Transverse colon (tissue), 4 donors: ENCODE measurements at places on chromosomes 5 and 9.

DNA sequence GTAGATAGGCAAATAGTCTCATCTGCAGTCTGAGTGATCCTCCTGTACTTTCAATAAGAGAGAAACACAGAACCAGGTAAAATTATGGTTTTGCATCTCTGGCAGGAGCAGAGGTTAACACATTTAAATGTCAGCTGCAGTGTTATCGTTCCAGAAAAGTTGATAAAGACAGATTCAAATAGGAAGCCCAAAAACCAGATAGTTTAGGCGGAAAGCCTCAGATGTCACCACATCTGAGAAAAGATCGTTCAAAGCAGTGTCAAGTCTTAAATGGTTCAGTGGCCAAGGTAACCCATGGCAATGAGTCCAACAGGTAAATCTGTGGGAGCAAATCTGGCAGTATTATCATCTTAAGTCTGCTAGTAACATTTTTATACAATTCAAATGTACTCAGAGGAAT, 542.1 kb upstream of the MEF2C start:
- H3K4me1 ChIP-seq, result no peaks in the 10 kb centered on the region
- H3K4me3 ChIP-seq, result no peak overlapping the region

DNA sequence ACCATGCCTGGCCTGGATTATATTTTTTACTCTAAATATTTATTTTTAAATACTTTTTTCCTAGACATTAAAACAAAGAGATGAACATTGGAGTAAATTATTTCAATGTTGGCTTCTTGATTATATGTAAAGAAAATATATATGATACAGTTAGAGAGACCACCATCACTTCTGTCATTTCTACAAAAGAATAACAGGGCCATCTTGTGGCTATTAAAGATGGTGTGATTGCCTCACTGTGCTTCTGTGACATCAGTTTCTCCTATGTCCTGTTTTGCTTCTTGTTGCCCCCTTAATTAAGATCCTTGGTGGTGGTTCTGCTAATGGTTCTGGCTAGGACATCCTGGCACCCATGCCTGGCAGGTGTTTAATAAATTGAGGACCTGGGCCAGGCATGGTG, 32.9 kb downstream of the NDFIP1 start:
- H3K4me1 ChIP-seq, result no peaks in the 10 kb centered on the region
- DNase-seq, result no peak
- no peaks in the 10 kb centered on the region for H3K27me3 ChIP-seq
- no peaks in the 10 kb centered on the region for H3K36me3 ChIP-seq

DNA sequence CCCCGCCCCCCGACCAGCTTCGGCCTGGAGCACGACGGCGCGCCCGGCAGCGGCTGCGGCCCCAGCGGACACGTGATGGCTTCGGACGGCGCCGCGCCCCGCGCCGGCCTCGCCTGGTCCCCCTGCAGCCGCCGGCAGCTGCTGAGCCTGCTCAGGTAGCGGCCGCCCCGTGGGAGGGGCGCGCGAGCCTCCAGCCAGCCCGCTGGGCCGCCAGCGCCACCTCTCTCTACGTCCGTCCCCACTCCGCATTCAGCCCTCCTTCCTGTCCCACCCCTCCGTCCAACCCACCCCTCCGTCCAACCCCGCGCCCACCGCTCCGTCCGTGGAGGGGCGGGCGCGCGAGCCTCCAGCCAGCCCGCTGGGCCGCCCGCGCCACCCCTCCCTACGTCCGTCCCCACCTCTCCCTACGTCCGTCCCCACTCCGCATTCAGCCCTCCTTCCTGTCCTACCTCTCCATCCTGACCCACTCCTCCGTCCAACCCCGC, 6.5 kb downstream of the ADAMTS13 start:
- no peak overlapping the region for H3K4me3 ChIP-seq
- peak; percentile 31 for DNase-seq
- H3K36me3 ChIP-seq, result no peaks in the 10 kb centered on the region
- no peak overlapping the region for H3K27ac ChIP-seq
- H3K27me3 ChIP-seq, result peaks cover 28% of the 10 kb centered on the region
- H3K4me1 ChIP-seq, result peaks cover 4% of the 10 kb centered on the region

- no peak for DNase-seq
- no peaks in the 10 kb centered on the region for H3K27me3 ChIP-seq
- H3K27ac ChIP-seq, result no peak overlapping the region
- H3K4me1 ChIP-seq, result no peaks in the 10 kb centered on the region
- H3K36me3 ChIP-seq, result no peaks in the 10 kb centered on the region
Observed at GRCh38 chr5:164306662-164307061, 801.2 kb downstream of the MAT2B start.

- DNase-seq, result no peak
- H3K27me3 ChIP-seq, result no peaks in the 10 kb centered on the region
- H3K36me3 ChIP-seq, result no peaks in the 10 kb centered on the region
- H3K27ac ChIP-seq, result no peak overlapping the region
- H3K4me1 ChIP-seq, result no peaks in the 10 kb centered on the region
Observed at GRCh38 chr5:96124589-96124988, 162.9 kb upstream of the ELL2 start.

GRCh38 chr9:86405926-86406325, 51.7 kb upstream of the TUT7 start:
- no peaks in the 10 kb centered on the region for H3K36me3 ChIP-seq
- H3K27me3 ChIP-seq, result no peaks in the 10 kb centered on the region
- H3K4me3 ChIP-seq, result no peak overlapping the region
- DNase-seq, result no peak

GRCh38 chr5:180640861-180641565, 8.4 kb downstream of the FLT4 start:
- no peaks in the 10 kb centered on the region for H3K36me3 ChIP-seq
- no peaks in the 10 kb centered on the region for H3K27me3 ChIP-seq
- H3K4me1 ChIP-seq, result no peaks in the 10 kb centered on the region
- H3K4me3 ChIP-seq, result no peak overlapping the region
- H3K27ac ChIP-seq, result no peak overlapping the region

DNA sequence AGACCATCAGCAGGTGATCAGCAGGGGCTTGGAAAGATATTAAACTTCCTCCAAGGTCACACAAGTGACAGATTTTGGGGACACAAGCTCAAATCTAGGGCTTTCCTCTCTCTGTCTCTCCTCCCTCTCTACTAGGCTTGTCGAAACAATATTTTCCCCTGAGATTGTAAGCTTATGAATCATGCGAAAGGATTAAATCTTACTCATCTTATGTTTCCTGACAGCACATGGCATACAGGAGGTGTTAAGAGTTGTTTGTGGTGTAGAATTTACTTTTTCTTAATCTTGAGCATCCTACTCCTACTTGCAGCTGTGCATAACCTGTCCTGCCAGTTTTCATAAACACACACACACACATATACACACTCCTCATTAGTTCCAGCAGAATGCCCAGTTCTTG, 186.3 kb downstream of the MARCHF11 start:
- DNase-seq, result no peak
- H3K36me3 ChIP-seq, result no peaks in the 10 kb centered on the region
- H3K27ac ChIP-seq, result no peak overlapping the region
- H3K4me3 ChIP-seq, result no peak overlapping the region
- H3K4me1 ChIP-seq, result no peaks in the 10 kb centered on the region

GRCh38 chr5:143227301-143227700, 176.2 kb downstream of the NR3C1 start:
- no peaks in the 10 kb centered on the region for H3K27me3 ChIP-seq
- H3K36me3 ChIP-seq, result no peaks in the 10 kb centered on the region
- no peak overlapping the region for H3K27ac ChIP-seq
- no peak for DNase-seq

DNA sequence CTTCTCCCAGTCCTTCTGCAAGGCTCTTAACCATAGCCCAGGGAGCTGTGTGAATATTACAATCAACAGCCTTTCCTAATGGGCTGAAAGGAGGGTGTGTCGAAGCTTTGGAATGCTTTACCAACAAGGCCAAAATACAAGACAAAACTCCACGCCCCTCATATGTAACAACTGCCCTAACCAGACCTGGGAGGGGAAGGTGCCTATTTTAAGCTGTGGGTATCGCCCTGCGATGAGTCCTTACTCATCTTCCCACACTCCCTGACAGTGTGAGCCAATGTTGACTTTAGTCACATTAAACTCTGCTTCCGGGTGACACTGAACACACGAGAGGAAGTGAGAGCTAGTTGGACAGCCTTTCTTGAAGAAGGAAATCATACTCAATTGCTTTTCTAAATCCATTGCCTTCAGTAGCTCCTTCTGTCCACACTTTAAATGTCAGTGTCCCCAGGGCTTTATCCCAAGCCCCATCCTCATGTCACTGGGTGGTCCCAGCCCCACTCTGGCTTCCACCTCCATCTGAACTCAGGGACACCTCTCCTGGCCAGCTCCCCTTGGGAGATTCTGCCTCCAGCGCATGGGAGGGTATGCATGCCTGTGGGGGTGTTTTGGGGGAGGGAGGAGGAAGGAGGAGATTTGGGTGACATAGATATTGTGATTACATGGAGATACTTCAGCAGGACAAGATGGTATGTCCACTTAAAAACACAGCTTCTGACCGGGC, 6.5 kb upstream of the TBC1D9B start:
- peak; percentile 39 for DNase-seq
- peaks cover 12% of the 10 kb centered on the region for H3K4me1 ChIP-seq
- peak overlapping the region; percentile 51 for H3K27ac ChIP-seq
- H3K36me3 ChIP-seq, result no peaks in the 10 kb centered on the region
- no peak overlapping the region for H3K4me3 ChIP-seq
- no peaks in the 10 kb centered on the region for H3K27me3 ChIP-seq

- H3K4me3 ChIP-seq, result peak overlapping the region; percentile 50
- H3K27me3 ChIP-seq, result peaks cover 66% of the 10 kb centered on the region
- DNase-seq, result peak; percentile 30
- H3K36me3 ChIP-seq, result no peaks in the 10 kb centered on the region
Observed at GRCh38 chr9:38622288-38622674, 1.9 kb upstream of the ANKRD18A start.

- no peak overlapping the region for H3K27ac ChIP-seq
- DNase-seq, result no peak
- no peaks in the 10 kb centered on the region for H3K4me1 ChIP-seq
Observed at GRCh38 chr5:151868451-151868850, 56.2 kb downstream of the GLRA1 start.

DNA sequence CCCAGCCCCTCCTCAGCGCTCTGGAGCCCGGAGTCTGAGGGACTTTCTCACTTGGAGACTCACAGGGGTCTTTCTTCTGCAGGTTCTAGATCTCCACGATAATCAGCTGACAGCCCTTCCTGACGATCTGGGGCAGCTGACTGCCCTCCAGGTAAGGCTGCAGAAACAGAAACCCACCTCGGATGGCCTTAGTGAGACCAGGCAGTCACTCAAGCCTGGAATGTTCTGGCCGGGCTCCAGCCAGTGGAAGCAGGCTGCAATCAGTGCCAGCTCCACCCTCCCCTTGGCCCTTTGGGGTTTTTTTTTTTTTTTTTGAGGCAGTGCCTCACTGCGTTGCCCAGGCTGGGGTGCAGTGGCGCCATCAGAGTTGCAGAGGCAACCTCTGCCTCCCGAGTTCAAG, 7.6 kb downstream of the LRSAM1 start:
- H3K4me3 ChIP-seq, result no peak overlapping the region
- H3K4me1 ChIP-seq, result peaks cover 5% of the 10 kb centered on the region
- no peak for DNase-seq
- H3K36me3 ChIP-seq, result peaks cover 5% of the 10 kb centered on the region

- H3K4me3 ChIP-seq, result no peak overlapping the region
- no peaks in the 10 kb centered on the region for H3K36me3 ChIP-seq
- no peaks in the 10 kb centered on the region for H3K4me1 ChIP-seq
- no peak for DNase-seq
- no peak overlapping the region for H3K27ac ChIP-seq
Observed at GRCh38 chr5:108373426-108373825, 8.5 kb downstream of the FBXL17 start.

DNA sequence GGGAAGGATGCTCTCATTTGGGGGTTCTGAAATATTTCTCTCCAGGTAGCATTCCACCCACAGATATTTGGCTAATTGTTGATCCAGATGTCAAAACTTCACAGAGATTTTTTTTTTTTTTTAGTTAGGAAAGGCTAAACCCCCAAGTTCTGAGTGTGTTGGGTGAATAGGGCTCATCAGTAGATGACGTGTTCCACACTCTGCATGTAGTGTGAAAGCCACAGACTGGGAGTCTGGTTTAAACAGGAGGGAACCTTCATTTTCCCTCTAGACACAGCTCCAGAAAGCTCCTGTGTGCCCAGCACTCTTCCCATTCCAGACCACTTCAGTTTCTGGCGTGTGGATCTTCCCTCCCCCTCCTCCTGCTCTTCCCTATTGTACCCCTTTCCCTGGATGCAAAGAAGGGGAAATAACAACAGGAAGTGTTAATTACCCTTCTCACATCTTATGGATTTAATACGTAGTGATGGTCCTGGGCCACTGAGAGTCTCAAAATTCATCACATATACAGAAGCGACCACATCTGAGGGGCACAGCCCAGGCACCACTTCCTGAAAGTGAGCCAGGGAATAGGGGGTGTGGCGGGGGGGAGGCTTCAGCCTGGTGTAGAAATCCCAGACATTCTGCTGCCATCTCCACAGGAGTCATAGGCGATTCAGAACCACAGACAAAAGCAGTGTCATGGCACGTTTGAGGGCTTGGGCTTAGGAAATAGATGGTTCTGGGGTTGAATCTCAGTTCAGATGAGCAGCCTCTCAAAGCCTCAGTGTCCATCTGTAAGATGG, 65.1 kb downstream of the DAP start:
- H3K27ac ChIP-seq, result no peak overlapping the region
- no peak overlapping the region for H3K4me3 ChIP-seq
- H3K4me1 ChIP-seq, result peaks cover 9% of the 10 kb centered on the region
- no peaks in the 10 kb centered on the region for H3K27me3 ChIP-seq
- DNase-seq, result no peak
- no peaks in the 10 kb centered on the region for H3K36me3 ChIP-seq

GRCh38 chr5:124193371-124193789, 553.1 kb downstream of the ZNF608 start:
- H3K27ac ChIP-seq, result no peak overlapping the region
- DNase-seq, result no peak
- no peaks in the 10 kb centered on the region for H3K36me3 ChIP-seq

GRCh38 chr5:103315455-103315854, 56.9 kb downstream of the MACIR start:
- no peaks in the 10 kb centered on the region for H3K27me3 ChIP-seq
- H3K4me3 ChIP-seq, result no peak overlapping the region
- no peak overlapping the region for H3K27ac ChIP-seq
- H3K36me3 ChIP-seq, result no peaks in the 10 kb centered on the region
- DNase-seq, result no peak

DNA sequence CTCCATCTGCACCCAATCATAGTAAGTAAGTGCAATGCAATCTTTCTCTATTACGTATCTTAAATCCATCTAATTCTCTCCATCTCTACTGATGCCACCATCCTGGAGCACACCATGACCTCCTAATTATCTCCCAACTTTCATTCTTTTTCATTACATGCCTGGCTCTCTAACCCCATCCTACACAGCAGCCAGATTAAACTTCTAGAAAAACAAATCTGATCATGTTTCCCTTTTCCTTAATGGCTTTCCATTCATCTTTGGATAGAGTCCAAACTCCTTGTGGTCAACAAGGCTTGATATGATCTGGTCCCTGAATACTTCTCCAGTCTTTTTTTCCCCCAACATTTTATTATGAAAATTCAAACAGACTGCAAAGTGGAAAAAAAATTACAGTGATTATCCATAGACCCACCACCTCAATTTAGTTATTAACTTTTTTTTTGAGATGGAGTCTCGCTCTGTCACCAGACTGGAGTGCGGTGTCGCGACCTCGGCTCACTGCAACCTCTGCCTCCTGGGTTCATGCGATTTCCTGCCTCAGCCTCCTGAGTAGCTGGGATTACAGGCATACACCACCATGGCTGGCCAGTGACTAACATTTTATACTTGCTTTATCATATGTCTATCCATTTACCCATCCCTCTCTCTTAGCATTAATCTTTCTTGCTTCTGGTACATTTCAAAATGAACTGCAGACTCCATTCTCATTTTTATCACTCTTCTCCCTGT, 5.2 kb downstream of the PPP2R2B start:
- H3K4me3 ChIP-seq, result no peak overlapping the region
- peaks cover 10% of the 10 kb centered on the region for H3K4me1 ChIP-seq
- H3K27ac ChIP-seq, result no peak overlapping the region
- DNase-seq, result no peak
- H3K36me3 ChIP-seq, result no peaks in the 10 kb centered on the region
